A172 (cell line): ENCODE measurements at places on chromosomes 1 and 21. TPM values are rescaled to one million over a fixed set of nuclear protein-coding genes. Genes with fewer than 3 reads are reported as not detected.

Gene CD164L2
- total RNA-seq: not detected in 2 replicates

Gene HLX
- 3.7 and 5.3 TPM in 2 replicates for total RNA-seq

Gene SLC6A9
- 0.40 and 2.1 TPM in 2 replicates for total RNA-seq

Gene IRF6
- 0.02 TPM in 1 of 2 replicates, not detected in the other for total RNA-seq

Gene VAV3
- 0.65 and 0.88 TPM in 2 replicates for total RNA-seq

Gene C1orf21
- total RNA-seq: 21.2 and 26.1 TPM in 2 replicates

Gene VWA1
- total RNA-seq: 0.91 and 2.0 TPM in 2 replicates

Gene HTR6
- not detected in 2 replicates for total RNA-seq

Gene NR0B2
- not detected in 2 replicates for total RNA-seq

Gene ZFP69
- not detected in 2 replicates for total RNA-seq

Gene SLC9A1
- total RNA-seq: 2.3 and 5.2 TPM in 2 replicates

Gene RNU1-3
- under 0.01 and 255 TPM in 2 replicates for total RNA-seq

Gene OR2T33
- total RNA-seq: not detected in 2 replicates

Gene CEP350
- 30.3 and 46.0 TPM in 2 replicates for total RNA-seq

Gene CYP4A11
- total RNA-seq: not detected in 2 replicates

Gene IFI16
- 52.3 and 58.7 TPM in 2 replicates for total RNA-seq

Gene PGLYRP3
- total RNA-seq: not detected in 2 replicates

Gene CASQ1
- total RNA-seq: 0.22 and 0.60 TPM in 2 replicates

Gene MRPL9
- 275 and 300 TPM in 2 replicates for total RNA-seq

Gene FAM163A
- 0.10 and 0.24 TPM in 2 replicates for total RNA-seq

Gene ERG
- total RNA-seq: 0.05 TPM in 1 of 2 replicates, not detected in the other
